ENCODE measurements at places on chromosomes 5 and 9. TPM values are rescaled to one million over a fixed set of nuclear protein-coding genes. Genes with fewer than 3 reads are reported as not detected.

DNA sequence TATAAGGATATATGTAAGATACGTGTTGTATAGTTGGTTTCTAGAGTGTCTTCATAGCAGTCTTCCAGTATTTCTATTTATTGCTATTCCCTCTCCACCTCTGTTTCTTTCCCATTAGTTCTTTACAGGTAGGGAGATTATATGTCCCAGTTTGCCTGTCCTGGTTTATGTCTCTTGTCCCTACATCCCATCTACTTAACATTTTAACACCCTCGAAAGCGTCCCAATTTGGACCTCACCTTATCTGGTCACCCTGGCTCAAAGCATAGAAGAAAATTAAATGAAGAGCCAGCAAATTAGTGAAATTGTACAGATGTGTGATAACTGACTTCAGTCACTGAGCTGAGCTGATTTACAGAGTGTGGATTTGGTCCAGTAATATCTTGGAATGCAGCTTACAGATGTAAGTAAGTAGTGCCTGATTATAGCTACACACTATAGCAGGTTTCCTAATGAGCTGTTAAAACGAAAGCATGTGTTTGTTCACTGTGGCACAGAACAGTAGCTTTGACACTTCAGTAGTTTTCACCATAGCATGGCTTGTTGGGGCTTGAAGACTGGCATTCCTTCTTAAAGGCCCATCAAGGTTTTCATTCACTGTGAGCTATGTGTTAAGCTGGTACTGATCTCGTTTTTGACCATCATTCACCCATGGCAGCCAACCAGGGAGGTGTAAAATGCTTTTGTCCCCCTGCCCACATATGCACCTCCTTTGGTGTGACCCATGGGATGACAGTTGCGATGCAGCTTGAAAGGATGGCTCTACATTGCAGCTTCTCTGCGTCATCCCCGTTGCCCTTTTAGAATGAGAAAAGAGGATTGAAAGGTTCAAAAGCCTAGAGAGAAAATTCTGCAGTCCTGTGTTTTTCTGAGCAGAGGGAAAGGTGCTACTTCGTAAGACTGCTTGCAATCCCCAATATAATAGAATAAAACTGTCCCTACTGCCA lies 192.1 kb upstream of the DMRT1 start:
- H3K4me3 ChIP-seq: no peak overlapping the region
- DNase-seq: no peak
- no peaks in the 10 kb centered on the region for H3K27me3 ChIP-seq

GRCh38 chr5:36655161-36655560 lies 48.8 kb downstream of the SLC1A3 start:
- no peaks in the 10 kb centered on the region for H3K27me3 ChIP-seq
- no peaks in the 10 kb centered on the region for H3K4me1 ChIP-seq
- H3K36me3 ChIP-seq: no peaks in the 10 kb centered on the region
- DNase-seq: no peak
- H3K4me3 ChIP-seq: no peak overlapping the region

DNA sequence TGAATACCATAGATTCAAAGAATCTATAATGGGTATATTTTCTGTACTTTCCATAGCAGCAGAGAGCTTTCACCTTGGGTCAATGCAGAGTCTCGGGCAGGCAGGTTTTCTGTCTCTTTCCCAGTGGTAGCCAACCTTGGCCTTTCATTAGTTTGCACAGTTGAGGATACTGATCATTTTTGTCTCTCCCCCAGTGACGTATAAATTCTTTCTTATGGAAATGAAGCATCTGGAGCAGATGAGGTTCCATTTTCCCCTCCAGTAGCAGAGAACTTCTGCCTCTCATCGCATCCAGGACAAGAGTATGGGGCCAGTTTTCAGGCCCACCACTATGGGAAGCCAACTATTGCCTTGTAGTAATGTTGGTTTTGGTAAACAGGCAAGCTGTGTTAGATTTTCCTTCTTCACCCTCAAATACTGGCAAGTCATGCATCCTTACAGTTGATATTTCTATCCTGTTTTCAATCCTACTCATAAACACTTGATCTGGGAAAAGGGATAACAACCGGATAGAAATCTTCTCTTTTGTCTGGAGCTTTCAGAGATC lies 845.2 kb upstream of the CDH18 start:
- no peak overlapping the region for H3K27ac ChIP-seq
- no peaks in the 10 kb centered on the region for H3K36me3 ChIP-seq
- no peaks in the 10 kb centered on the region for H3K4me1 ChIP-seq
- no peak overlapping the region for H3K4me3 ChIP-seq
- no peak for DNase-seq

GRCh38 chr5:10376544-10376943 lies 23.0 kb downstream of the MARCHF6 start:
- no peak overlapping the region for H3K4me3 ChIP-seq
- H3K4me1 ChIP-seq: peaks cover 65% of the 10 kb centered on the region
- H3K27me3 ChIP-seq: no peaks in the 10 kb centered on the region
- DNase-seq: no peak
- H3K36me3 ChIP-seq: peaks cover 4% of the 10 kb centered on the region
- no peak overlapping the region for H3K27ac ChIP-seq

DNA sequence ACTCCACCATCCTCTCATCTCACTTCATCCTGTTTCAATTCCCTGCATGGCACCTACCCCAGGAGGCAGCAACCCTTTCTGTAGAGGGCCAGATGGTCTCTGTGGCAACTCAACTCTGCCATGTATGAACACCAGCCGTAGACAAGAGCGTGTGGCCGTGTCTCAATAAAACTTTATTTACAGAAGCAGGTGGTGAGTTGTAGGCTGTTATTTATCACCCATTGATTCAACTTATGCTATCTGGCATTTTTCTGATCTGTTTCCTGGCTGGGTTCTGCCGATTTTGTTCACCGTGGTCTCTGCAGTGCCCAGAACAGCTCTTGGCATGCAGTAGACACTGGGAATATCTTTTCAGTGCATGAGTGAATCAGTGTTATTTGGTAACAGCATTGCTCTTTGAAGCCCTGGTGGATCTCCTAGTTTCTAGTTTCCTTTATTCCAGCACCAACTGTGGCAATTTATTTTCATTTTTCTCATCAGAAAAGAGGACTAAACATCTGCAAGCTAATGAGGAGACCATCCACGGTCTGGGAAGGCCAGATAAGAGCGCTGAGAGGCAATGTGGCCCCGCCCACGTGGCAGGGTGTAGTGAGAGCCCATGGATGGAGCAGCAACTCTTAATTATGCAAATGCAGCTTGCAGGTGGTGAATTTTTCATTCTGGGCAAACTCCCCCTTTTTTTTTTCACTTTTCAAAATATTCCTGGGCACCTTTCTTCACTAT lies 77.9 kb downstream of the CTSL start:
- no peak overlapping the region for H3K27ac ChIP-seq
- no peak for DNase-seq
- no peaks in the 10 kb centered on the region for H3K36me3 ChIP-seq
- no peaks in the 10 kb centered on the region for H3K27me3 ChIP-seq

GRCh38 chr9:75071530-75072122 lies 16.3 kb downstream of the NMRK1 start:
- peaks cover 19% of the 10 kb centered on the region for H3K36me3 ChIP-seq
- DNase-seq: no peak
- H3K4me3 ChIP-seq: no peak overlapping the region
- no peaks in the 10 kb centered on the region for H3K4me1 ChIP-seq
- no peak overlapping the region for H3K27ac ChIP-seq
- H3K27me3 ChIP-seq: no peaks in the 10 kb centered on the region

DNA sequence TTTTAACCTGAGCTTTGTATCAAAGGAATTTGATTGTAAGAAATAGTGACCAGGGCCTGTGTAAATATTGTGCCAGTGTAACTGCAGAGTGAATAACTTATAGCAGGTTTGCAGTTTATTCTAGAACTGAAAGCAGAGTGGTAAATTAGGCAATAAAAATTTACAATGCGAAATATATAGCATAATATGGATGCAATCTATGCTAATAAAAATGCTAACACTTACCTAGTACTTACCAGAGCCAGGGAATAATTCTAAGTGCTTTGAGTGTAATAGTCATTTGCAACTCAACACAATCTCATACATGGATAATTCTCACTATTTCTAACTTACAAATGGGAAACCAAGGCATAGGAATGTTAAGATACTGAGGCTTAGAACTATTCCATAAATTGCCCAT lies 303.4 kb downstream of the ISL1 start:
- H3K4me3 ChIP-seq: no peak overlapping the region
- H3K27me3 ChIP-seq: no peaks in the 10 kb centered on the region
- DNase-seq: no peak
- no peaks in the 10 kb centered on the region for H3K4me1 ChIP-seq
- H3K36me3 ChIP-seq: no peaks in the 10 kb centered on the region

GRCh38 chr5:101948615-101949014 lies 347.5 kb downstream of the SLCO4C1 start:
- H3K27ac ChIP-seq: no peak overlapping the region
- no peak for DNase-seq
- no peaks in the 10 kb centered on the region for H3K36me3 ChIP-seq

GRCh38 chr5:60634051-60634450 lies 65.9 kb downstream of the DEPDC1B start:
- H3K27ac ChIP-seq: no peak overlapping the region
- no peaks in the 10 kb centered on the region for H3K4me1 ChIP-seq
- no peak for DNase-seq
- H3K4me3 ChIP-seq: no peak overlapping the region

DNA sequence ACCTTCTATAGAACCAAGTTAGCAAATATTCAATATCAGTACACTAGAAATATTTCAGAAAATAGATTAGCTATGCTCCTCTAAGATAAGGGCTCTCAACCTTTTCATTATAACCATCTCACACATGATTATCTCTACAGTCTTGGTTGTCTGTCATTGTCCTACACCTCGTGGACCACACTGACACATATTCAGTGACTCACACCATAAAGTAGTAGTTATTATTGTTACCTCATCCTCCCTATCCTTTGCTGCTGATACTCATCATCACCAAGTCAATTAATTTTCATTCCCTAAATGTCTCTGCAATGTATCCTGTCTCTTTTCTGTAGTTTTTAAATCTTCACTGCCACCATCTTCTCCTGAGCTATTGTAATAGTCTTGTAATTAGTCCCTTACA lies 1309.2 kb upstream of the C9orf72 start:
- H3K4me1 ChIP-seq: no peaks in the 10 kb centered on the region
- no peaks in the 10 kb centered on the region for H3K36me3 ChIP-seq
- no peaks in the 10 kb centered on the region for H3K27me3 ChIP-seq
- H3K4me3 ChIP-seq: no peak overlapping the region

The DNAH5 gene
- total RNA-seq: 0.66 TPM

The PCDHGA10 gene
- total RNA-seq: 2.5 TPM

The PTAR1 gene
- 66.7 TPM for total RNA-seq

The FAM153A gene
- total RNA-seq: 74.6 TPM

The EIF4EBP3 gene
- total RNA-seq: 16.2 TPM

Measured in spleen (tissue), 13 donors.